ENCODE measurements at places on chromosomes 2 and 18.

- no peak for DNase-seq
These were observed 135.2 kb downstream of the MCFD2 start for GRCh38 chr2:46780411-46780800.

- no peak for DNase-seq
These were observed 223.7 kb upstream of the TRIB2 start for GRCh38 chr2:12493031-12493513.

GRCh38 chr2:222447131-222447530 is 22.8 kb downstream of the SGPP2 start:
- no peak for DNase-seq

DNA sequence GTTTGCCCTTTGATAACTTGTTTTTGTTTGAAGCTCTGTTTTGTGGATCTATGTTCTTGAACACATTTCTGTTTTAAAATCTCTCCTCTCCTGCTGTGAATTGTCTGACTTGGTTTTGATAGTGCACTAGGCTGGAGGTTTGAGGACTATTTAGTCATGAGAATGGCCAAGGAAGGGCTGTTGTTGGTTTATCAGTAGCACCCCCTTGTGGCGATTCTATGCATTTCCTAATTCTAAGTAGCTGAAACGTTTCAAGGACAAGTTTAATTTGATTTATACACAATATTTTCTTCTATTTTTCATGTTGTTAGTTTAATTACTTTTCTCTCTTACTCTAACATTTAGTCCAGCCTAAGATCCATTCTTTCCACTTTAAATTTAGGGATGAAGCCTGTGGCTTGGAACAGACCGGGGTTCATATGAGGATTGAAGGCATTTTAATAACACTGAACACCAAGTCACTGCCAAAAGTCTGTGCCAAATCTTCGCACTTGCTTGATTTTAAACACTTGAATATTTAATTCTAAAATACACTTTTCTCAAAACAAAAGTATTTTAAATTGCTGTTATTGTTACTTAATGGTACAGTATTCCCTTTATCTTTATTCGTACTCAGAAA is 166.0 kb downstream of the SOCS6 start:
- DNase-seq, result no peak

DNA sequence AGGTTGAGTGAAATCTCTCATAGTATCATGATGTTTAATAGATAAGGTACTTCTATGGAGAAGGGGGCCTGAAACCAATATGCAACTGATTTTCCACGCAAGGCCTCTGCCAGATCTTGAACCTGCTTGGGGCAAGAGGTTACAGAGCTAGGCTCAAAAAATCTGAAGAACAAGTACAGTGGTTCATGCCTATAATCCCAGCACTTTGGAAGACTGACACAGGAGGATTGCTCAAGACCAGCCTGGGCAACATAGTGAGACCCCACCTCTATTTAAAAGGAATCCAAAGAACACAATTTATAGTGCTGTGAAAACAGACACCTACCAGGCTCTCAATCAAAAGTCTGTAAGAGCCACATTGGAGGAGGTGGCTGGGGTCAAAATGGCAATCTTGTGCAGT is 28.6 kb downstream of the HADHA start:
- DNase-seq, result no peak

- DNase-seq, result no peak
These were observed 1024.9 kb downstream of the BCL11A start for GRCh38 chr2:59528525-59528924.

- peak; percentile 82 for DNase-seq
These were observed 13.2 kb downstream of the ARL4C start for GRCh38 chr2:234483568-234484251.

DNA sequence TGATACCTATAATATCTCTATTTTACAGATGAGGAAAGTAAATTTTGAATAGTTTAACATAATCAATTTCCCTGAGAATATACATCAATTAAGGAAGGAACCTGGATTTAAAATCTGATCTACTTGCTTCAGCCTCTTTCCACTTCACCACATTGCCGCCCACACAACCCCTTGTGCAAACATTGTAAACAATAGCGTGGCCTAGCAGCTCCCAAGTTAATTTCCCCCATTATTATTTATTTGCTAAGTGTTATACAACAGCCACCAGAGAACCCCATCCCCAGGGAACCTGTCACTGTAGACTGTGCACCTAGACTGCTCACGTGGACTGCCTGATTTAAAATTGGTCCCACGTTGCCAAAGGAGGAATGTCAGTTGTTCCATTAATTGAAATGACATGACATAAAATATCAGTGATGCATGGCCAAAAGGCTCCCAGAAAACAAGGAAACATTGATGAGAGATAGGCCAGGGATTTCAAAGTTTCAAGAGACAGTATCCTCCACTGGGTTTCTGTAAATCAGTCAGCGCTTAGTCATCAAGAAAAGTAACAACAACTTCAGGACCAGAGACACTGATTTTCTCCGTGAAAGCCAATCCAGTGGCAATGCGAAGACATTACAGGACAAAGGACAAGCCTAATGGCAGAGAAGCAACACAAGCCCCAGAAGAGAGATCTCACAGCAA is 41.3 kb downstream of the SCG2 start:
- no peak for DNase-seq

DNA sequence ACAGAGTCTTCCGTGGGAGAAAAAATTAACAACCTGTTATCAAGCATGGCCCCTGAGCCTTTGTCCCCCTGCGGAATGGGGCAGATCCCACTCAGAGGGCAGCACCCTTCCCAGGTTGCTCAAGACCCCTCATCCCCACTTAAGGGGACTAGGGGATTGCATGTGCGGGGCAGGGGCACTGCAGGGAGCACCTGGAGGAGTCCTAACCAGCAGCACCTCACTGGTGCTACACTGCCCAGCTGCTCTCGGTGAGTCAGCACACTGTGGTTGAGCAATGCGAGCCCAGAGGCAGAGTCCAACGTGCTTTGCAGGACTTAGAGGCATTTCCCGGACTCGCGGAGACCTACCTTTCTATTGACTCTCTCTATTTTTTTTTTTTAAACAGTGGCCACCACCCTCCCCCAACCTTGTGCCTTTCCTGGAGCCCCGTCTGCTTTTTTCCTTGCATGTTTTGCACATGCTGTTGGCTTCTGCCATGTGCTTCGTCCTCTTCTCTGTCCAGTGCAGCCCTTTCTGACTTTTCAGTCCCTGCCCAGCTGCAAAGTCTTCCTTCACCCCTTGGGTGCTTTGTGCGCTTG is 74.0 kb downstream of the IL1R2 start:
- DNase-seq, result no peak

GRCh38 chr2:128436479-128437203 is 118.0 kb upstream of the HS6ST1 start:
- DNase-seq, result no peak

DNA sequence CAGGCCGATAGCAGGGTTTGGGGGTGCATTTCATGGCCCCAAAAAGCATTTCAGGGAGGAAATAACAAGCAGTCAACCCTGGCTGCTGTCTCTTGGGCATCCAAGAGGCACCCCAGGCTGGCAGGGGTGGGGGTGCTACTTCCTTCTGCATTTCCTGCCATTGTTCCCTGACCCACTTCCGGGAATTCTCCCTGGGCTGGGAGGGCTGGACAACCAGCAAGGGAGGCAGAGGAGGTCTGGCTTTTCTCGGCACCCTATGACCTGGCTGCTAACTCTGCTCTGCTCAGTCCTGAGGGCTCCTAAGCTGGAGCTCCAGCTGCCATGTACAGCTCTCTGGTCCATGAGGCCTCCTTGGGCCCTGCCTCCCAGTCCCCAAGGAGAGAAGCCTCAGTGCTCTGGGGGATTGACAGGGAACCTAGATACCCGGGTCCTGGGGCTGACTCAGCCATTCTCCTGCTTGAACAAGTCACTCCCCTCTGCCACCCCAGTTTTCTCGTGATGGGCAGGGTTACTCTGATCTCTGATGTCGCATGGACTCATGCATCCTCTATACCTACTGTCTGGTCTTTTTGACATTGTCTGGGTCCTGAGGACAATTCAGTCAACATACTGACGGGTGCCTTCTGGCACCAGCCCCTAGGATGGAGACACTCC is 47.2 kb downstream of the DYSF start:
- no peak for DNase-seq

- DNase-seq, result no peak
These were observed 135.5 kb upstream of the CXCR4 start for GRCh38 chr2:136253288-136254004.

DNA sequence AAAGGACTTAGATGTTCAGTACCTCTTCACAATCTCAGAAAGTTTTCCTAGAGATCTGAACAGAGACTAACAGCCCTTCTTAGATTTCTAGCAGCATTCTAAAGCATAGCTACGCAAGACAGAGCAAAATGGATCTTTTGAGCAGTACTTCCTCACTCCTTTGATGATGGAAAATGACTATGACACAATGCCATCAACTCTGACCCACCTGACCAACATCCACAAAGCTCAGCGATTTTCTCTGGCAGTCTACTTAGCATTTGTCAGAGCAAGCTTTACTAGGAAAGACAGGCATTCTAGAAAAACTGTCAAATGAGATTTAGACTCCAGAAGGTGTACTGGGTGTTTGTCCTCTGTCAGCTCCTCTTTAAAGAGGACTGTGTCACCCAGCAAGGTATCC is 180.9 kb upstream of the ACVR2A start:
- no peak for DNase-seq

DNA sequence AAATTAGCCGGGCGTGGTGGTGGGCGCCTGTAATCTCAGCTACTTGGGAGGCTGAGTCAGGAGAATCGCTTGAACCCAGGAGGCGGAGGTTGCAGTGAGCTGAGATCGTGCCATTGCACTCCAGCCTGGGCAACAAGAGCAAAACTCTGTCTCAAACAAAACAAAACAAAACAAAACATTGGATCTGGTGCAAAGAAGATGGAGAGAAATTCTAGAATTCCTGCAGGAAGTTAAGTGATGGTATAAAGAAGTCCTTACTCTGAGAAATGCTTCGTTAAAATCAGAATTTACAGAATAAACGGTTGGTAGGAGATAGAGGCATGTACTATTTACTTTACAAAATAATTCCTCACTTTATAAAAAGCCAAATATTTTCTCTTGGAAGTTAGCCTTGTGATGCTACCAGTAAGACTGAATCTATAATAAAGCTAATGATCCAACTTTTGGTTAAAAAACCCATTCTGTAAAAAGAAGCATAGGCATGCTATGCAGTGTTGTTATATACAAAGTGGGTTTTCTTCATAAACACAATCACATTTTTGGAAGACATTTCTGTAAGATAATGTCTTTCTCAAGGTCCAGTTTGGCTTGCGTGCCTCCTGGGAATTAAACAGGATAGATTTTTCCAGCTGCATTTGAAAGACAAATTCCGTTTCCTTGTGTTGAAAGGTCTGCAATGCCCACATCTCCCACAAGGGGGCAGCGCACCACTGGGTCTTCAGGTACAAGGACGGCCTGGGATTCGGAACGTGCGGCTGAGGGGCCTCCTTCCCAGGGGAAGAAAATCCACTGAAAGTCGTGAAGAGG is 35.6 kb upstream of the PNO1 start:
- peak; percentile 28 for DNase-seq

DNA sequence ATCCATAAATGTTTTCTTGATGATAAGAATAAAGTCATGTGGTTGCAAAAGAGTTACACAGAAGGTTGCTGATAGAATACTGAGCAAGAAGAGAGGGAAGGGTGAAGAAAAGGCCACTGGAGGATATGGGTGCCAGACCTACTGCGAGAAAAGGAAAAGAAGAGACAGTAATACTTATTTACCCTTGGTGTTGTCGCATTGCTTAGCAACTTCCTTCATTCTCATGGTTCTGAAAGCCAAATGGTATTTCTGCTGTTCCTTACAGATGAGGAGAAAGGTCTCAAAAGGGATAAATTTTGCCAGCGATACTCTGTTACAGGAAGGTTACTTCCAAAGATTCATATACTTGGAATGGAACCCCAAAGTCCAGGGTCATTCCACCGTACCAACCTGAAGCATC is 62.5 kb downstream of the LHCGR start:
- no peak for DNase-seq

DNA sequence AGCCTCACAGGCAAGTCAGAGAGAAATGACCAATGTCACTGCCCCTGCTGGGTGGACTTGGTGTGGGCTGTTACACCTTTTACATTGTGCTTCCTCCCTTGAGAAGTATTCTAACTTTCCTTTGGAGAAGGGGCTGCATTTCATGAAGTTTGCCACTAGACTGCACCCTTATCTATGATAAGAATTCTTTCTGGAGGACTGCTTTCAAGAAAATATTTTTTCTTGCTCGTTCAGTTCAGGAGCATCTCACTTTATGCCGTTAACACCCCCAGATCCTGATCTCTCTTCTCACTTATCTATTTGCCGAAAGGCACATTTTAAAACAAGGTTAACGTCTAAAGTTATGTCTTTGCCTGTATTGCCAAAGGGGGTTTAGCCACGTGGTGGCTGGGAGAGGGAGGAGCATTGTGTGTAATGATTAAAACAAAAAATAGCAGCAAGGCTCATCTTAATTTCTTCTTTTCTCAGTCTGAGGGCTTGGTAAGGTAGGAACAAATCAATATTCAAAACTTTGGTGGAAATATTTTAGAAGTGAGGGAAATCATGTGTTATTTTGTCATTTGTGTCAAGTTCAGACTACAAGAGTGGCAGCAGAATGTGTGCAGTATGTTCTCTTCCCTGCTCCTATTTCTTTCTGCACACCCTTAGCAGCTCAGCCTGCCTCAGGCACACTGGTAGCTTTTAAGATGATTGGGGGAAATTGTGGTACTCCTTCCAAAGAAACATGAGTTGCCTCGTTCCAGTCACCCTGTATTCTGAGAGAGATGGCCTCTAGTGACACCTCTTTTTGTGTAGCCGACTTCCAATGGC is 1.6 kb upstream of the IGFBP5 start:
- no peak for DNase-seq

DNA sequence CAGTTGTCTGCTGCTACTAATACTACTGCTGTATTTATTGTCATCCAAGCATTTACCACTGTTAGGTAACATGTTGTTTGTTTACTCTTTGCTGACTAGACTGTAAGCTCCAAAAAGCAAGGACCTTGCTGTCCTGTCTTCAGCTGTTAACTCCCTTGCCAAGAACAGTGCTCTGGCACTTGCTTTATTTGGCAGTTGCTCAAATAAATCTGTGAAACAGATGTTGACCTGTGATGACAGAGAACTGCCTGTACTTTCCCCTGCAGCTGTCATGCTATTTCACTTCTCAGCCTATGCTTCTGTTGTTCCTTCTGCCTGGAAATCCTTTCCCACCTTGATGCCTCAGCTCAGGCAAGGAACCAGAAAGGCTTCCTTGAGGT is 181.2 kb downstream of the ATAD2B start:
- no peak for DNase-seq

DNA sequence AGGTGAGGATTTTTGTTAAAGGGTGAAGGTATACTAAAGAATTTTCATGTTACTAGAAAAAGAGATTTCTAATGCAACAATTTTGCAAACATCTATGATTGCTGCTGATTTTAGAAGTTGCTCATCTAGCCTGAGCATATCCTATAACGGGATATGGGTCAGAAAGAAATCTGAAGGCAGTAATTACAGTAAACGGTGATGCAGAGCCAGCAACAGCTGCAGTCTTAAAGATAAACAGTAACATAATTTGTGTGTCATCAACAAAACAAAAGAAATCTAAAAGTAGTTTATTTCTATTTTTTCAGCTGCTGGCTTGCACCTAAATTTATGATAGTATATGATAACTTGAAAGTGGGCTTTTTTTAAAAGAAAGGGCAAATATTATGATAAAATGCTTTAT is 215.7 kb downstream of the SLC4A10 start:
- no peak for DNase-seq
